ELR (cell line): ENCODE measurements at places on chromosomes 2 and 18.

- DNase-seq = peak; percentile 56
Measured at GRCh38 chr18:22346401-22346952, 71.2 kb downstream of the CTAGE1 start.

GRCh38 chr2:159064446-159065301 is 96.2 kb downstream of the TANC1 start:
- peak; percentile 7 for DNase-seq

- DNase-seq = peak; percentile 8
Measured at GRCh38 chr2:147688242-147688641, 156.6 kb upstream of the ACVR2A start.

DNA sequence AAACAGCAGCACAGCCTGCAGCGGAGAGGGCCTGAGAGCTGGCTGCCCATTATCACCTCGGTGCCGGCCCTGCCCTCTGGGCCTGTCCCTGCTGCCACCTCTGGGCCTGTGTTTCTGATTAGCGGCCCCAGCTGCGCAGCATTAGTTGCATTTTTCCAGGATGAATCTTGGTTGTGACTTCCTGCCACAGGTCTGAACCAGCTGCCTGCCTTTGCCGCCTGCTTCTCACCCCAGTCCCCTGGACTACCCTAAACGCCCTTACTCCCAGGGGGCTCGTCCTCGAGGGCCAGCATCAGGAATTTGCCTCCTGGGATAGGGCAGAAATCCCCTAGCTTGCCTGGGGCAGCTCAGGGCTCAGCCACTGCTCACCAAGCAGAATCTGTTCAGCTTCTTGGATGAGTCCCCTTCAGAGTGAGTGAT is 342.8 kb downstream of the DYSF start:
- DNase-seq = peak; percentile 71

GRCh38 chr2:159882130-159882745 is 84.2 kb upstream of the CD302 start:
- no peak for DNase-seq

GRCh38 chr2:218435003-218435982 is 16.4 kb downstream of the VIL1 start:
- DNase-seq = no peak

GRCh38 chr2:96153991-96154431 is 8.8 kb upstream of the DUSP2 start:
- DNase-seq = no peak
